ENCODE measurements at places on chromosomes 4 and X.

DNA sequence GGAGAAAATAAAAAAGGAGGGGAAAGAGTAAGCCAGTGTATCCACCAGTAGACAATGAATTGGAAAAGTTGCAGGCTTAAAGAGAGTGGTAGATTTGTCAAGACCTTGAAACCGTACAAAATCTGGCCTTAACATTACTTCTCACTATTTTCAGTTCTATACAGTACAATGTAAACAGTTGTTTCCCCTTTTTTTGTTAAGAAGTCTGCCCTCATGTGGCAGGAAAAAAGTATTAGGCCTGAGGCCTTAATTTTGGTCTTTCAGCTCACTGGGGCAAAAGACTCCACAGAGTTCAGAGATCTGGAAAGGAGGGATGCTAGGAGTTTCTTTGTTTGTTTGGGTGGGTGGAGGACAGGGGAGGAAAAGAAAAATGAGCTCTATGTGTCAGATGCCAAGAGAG is 92.8 kb upstream of the CCDC160 start:
- no peak for DNase-seq

DNA sequence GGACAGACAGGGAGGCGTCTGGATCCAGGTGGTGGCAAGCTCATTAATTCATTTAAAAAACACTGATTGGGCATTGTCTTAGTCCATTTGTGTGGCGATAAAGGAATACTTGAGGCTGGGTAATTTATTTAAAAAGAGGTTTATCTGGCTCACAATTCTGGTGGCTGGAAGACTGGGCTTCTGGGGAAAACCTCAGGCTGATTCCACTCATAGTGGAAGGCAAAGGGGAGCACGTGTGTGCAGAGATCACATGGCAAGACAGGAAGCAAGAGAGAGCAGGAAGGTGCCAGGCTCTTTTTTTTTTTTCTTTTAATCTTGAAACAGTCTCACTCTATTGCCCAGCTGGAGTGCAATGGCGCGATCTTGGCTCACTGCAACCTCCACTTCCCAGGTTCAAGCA is 100.2 kb upstream of the METTL14 start:
- DNase-seq = no peak

- no peak for DNase-seq
Measured at GRCh38 chr4:30716681-30717207, 3.4 kb upstream of the PCDH7 start.

GRCh38 chrX:31609130-31609529 is 537.3 kb upstream of the FTHL17 start:
- no peak for DNase-seq

GRCh38 chr4:88597970-88598660 is 5.8 kb downstream of the HERC3 start:
- no peak for DNase-seq

- no peak for DNase-seq
Measured at GRCh38 chr4:25310066-25310802, 2.3 kb upstream of the ZCCHC4 start.

DNA sequence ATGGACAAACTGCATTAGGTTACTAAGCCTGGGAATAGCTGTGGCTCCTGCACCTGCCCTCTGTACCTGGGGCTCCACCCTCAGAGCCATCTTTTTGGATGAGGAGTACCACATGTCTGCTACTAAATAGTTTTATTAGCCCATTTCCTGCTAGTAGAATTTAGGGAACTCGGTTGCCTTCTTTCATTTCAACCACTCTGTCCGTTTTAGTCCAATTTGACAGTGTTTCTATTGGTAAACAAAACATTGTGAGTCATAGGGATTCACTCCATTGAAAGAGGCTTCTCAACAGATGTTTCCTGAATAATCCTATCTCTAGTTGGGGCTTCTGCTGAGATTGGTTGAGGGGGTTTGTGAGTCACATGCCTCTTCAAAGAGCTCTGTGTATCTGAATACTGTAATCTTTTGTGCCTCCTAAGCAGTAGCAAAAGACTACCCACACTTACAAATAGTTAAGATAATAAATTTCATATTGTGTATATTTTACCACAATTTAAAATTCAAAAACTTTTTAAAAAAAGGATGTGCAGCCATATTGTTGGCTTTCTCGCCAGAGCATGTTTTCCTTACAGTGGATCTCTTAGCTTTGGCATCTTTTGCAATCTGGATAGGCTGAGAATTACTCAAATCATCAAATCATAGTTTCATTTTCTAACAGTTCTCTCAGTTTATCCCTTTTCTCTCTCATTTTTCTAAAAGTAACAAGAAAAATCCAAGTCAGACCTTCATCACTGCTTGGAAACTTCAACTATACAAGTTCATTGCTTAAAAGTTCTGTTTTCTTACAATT is 9.9 kb downstream of the FAM200B start:
- no peak for DNase-seq

- DNase-seq = no peak
Measured at GRCh38 chr4:54727346-54727745, 69.6 kb downstream of the KIT start.

DNA sequence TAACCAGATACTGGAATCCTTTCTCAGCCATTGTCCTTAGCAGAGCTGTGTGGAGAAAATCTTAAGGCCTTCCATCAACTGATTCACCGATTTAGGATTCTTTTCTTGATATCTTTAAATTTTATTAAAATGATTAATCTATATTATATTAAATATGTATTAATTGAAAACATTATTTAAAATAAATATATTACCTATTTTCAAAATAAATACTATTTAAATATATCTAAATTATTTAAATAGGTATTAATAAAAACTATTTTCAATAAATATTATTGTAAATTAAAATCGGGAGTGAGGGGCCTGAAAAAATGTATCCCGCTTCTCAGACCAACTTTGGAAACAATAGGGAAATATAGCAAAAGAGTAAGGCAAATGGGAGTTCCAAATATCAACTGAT is 94.0 kb upstream of the HPF1 start:
- DNase-seq = no peak

GRCh38 chrX:19564606-19565005 is 49.3 kb upstream of the MAP3K15 start:
- no peak for DNase-seq

DNA sequence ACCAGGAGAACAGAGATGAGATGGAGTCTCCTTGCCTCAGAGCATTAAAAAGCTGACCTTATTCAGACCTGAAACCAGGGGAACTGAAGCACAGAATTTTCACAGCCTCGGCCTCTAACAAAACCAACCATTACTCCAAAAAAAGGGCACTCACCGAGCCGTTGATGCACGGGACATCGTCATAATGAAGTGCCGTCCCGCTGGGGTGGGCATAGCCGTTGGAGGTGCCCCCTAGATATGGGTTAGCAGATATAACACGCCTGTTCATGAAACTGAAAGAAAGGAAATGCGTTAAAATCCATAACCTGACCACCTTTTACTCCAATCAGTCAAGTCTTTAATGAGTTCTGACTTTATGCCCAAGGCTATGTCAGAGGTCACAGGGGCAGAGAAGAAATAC is 153.6 kb downstream of the AFAP1 start:
- DNase-seq = no peak

GRCh38 chr4:7811536-7812191 is 128.0 kb downstream of the AFAP1 start:
- no peak for DNase-seq

GRCh38 chrX:45424326-45424725 is 223.7 kb upstream of the DIPK2B start:
- no peak for DNase-seq

- DNase-seq = no peak
Measured at GRCh38 chr4:183355405-183355804, 33.2 kb upstream of the CLDN24 start.

GRCh38 chr4:174318829-174319764 is 35.4 kb downstream of the CEP44 start:
- DNase-seq = no peak

- DNase-seq = no peak
Measured at GRCh38 chrX:120768254-120768653, 107.4 kb downstream of the CT47B1 start.

GRCh38 chr4:72218953-72219352 is 187.2 kb downstream of the NPFFR2 start:
- DNase-seq = no peak

GRCh38 chr4:162782778-162783525 is 383.7 kb downstream of the NAF1 start:
- no peak for DNase-seq

DNA sequence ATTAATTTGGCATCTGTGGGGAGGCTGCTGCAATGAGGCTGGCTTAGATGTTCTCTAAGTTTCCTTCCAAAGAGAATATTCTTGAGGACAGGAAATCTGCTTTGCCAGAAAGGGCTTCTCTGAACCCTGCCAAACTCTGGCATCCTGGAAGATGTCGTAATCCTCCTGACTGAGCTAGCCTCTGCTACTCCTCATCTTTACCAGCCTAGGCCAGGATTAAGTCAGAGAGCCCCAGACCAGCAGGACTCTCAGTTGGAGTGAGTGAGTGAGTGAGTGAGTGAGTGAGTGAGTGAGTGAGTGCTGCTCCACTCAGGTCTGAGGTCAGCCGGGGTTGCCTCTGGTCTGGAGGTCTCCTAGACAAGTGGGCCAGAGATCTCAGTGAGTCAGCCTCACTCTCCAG is 104.9 kb upstream of the SOD3 start:
- no peak for DNase-seq

DNA sequence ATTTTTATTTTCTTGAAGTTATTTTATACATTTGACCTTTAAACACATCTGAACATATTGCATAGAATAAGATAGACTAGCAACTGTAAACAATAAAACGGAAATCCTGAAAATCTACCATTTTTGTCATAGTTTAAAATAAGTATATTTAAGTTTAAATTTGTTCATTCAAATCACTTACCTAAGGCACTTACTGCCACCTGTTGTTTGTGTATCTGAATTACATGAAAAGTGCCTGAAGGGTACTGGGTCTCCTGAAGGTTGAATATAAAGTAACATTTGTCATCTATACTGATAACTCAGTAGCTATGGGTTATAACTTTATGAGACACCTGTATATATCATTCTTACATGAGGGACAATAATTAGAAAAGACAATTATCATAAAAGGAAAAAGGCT is 38.6 kb downstream of the TRPC5 start:
- no peak for DNase-seq

DNA sequence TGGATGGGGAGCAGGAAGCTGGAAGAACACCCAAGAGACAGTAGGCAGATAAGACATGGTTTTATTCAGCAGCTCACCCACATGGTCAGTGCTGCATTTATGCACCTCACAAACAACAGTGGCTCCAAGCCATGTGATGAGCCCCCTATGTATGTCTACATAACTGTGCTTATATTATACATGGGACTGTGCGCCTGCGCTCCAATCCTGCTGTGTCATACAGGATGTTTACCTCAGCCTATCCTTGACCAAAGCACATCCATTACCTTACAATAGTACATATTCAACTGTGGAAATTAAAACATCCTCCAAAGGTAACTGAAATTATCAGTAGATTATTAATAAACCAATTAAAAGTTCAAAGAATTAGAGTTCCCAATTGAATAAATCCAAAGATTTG is 44.1 kb upstream of the SGMS2 start:
- no peak for DNase-seq

- DNase-seq = no peak
Measured at GRCh38 chrX:31932769-31933168, 860.9 kb upstream of the FTHL17 start.

DNA sequence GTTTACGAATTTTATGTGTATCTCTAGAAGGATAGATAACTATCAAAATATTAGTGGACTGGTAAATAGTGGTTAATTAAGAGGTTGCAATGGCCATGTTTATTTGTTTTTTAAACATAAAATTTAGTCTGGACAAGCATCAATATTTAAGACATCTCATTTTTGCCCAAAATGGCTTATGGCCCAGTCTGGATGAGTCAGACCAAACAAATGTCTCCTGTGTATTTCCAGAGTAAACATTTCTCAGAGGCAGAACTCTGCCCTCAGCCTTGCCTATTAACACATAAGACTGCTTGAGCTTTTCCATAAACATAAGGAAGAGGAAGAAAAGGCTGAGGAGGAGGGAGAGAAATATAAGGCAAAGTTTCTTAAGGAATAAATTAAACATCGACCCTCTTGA is 277.1 kb upstream of the DIAPH2 start:
- DNase-seq = no peak

GRCh38 chr4:80454556-80454955 is 119.0 kb downstream of the CFAP299 start:
- no peak for DNase-seq
